Activated CD8-positive, alpha-beta memory T cell treated with anti-CD3 and anti-CD28 coated beads, Interleukin-2, amount 10 ng/mL, durations not matched to agents 7 days and 5 days (primary cell): ENCODE measurements at places on chromosomes 7 and 10.

DNA sequence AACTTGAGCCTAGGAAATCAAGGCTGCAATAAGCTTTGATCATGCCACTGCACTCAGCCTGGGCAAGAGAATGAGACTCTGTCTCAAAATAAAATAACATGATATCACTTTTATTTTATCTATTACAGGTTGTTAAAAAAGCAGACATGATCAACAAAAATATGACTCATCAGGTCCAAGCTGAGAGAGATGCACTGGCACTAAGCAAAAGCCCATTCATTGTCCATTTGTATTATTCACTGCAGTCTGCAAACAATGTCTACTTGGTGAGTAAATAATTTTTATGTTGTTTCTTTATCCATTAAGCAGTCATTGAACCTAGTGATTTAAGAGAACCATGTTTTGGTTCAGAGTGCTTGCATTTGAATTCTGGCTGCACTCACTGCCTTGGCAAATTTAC, 3.3 kb downstream of the MASTL start:
- DNase-seq: no peak

DNA sequence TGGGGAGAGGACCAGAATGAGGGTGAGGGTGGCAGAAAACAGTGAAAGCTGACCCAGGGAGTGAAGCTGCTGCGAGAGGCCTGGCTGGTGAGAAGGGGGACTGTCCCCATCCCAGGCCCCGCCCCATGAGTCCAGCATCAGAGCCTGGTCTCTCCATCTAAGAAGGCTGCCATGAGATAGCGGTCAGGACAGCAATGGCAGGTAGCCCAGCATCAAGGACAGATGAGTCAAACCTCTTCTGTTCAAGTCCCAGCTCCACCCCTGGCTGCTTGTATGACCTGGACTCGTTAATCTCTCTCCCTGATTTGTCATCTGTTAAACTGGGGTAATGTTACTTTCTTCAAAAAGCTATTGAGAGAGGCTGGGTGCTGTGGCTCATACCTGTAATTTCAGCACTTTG, 22.2 kb downstream of the GPNMB start:
- DNase-seq: no peak

DNA sequence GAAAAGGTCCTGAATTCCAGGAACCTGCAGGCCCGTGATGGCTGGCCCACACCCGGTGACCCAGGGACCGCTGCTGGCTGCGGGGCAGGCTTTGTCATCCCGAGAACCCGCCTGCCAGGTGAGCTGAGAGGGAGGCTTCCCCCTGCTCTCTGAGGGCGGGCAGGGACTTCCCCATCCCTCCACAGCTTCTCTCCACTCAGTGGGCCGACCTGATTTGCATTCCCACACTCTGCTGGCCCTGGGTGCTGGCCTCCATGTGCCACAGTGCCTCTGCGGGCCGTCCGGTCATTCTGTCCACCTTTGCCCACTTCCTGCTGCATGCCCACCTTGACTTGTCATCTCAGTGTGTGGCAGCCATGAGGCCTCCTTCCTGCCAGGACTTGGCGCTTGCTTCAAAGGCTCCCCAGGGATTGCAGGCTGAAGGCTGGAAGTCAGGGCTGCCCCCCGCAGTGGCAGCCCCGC, 35.3 kb downstream of the PALD1 start:
- peak; percentile 53 for DNase-seq

DNA sequence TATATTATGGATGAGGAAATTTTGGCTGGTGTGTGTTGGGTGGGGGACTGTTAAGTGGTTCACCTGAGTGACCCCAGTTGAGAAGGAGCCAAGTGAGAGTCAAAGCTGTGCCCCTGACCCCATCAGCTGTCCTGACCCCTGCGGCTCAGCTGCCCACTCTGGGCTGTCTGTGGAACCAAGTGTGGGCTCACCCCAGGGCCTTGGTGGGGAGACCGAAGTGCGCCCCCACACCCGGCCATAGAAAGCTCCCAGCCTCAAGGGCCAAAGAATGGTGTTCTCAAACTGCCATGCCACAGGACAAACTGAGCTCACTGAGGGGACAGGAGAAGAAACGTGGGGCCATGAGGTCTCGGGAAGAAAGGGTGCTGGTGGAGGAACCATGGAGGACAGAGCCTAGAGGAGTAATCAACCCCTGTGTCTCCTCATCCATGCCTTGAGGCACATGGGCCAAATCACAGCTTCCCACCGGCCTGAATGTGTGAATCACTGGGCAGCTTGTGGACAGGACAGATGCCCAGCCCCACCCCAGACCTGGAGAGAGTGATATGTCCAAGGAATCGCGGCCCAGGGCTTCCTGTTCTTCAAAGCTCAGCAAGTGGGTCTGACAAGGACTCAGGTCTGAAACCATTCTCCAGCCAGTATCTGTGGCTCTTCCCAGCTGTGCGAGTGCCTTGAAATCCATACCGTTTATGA, 86.2 kb upstream of the CACUL1 start:
- no peak for DNase-seq

DNA sequence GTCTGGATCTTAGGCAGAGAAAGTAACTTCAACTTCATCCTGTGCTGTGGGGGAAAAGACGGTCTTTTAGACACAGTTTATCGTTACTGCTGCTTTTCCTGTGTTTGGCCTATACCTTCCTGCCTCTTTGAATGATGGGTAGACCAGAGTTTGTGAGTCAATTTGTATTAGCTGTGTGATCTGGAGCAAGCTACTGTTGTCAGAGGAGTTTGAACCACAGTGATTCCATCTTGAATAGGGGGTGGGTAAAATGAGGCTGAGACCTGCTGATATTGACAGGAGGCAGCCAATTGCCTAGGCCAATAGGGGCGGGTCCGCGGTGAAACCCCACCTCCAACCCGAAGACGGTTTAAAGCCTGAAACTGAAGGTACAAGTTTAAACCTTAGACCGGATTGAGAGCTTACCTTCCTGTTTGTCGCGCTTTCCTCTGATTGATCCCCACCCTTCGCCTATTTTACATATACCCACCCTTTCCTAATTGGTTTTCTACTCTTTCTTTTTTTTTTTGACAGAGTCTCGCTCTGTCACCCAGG, 35.8 kb upstream of the EIF4H start:
- DNase-seq: no peak

DNA sequence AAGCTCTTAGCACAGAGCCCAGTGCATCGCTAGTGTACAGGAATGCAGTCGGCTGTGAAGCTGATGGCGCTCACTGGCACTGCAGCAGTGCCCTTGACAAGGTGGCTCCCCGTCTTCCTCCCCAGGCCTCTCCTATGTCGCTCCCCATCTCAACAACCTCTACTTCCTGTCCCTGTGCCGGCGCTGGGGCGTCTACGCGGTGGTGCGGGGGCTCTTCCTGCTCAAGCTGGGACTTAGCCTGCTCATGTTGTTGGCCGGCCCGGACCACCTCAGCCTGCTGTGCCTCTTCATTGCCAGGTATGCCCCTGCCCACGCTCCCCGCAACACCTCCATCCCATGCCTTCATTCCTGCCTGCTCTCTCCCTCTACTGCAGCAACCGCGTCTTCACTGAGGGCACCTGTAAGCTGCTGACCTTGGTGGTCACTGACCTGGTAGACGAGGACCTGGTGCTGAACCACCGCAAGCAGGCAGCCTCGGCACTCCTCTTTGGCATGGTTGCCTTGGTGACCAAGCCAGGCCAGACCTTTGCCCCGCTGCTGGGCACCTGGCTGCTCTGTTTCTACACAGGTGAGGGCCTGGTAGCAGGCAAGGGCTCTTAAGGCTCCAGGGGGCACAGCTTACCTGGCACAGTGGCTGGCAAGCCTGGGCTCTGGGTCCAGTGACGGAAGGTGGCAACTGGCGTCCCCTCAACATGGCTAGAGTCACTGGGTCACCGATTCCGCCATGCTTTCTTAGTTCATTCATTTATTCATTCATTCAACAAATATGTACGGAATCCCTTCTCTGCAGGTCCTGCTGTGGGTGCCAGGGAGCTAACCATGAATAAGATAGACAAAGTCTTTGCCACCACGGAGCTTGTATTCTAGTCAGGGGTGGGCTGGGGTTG, 22.3 kb upstream of the C10orf95 start:
- no peak for DNase-seq

DNA sequence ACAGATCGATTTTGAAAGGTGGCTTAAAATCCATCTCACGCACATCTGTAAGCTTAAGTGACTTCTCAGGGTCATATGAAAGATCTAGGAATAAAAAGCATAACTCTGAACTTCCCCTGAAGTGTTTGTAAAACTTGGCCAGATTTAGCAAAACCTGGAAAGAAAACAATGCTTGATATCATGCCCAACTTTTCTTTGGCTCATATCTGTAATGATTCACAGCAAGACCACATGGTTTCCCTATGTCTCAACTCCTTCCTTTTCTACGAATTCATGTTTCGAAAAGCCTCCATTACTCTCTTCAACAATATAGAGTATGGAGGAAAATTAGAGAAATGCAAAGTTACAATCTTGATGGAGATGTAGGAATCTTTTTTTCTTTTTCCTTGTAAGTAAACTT, 20.1 kb upstream of the CABCOCO1 start:
- DNase-seq: no peak

DNA sequence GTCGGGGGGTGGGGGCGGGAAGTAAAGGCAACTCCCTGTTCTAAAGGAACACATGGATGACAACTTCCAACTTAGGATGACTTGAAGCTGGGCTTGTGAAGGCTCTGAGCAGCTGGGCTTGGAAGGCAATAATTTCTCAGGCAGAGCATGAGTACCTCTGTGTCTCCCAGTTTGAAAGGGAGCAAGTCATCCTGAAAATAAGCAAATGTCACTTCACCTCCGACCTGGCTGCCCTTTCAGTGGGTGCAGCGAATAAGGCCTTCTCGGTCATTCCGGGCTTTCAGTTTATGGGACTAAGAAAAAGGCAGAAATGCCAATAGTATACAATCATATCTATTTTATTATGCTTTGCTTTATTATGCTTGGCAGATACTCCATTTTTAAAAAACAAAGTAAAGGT, 15.3 kb upstream of the ADAMTS14 start:
- no peak for DNase-seq

DNA sequence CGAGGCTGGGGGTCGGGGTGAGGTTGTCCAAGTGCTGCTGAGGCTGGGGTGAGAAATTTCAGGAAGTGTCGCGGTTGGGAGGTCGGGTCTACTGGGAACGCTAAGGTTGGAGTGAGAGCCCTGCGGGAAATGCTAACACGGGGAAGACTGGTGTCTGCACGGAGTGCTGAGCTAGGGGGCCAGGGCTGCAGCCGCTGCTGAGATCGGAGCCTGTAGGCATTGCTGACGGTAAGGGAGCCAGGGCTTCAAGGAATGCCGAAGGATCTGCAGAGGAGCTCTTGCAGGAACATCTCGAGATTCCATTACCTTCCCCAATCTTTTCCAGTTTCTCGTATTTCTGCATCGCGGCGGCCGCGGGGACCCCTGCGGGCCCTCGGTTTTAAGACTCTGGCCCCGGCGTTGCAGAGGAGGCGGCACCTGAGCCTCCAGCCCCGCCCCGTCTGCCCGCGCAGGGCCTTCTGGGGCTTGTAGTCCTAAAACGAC, at the start of gene CDK5:
TSS of gene CDK5 (minus strand) at position 392 of the 483 bp plus-strand sequence. CDS start at position 343, 49 bp downstream.
- DNase-seq: peak; percentile 57

DNA sequence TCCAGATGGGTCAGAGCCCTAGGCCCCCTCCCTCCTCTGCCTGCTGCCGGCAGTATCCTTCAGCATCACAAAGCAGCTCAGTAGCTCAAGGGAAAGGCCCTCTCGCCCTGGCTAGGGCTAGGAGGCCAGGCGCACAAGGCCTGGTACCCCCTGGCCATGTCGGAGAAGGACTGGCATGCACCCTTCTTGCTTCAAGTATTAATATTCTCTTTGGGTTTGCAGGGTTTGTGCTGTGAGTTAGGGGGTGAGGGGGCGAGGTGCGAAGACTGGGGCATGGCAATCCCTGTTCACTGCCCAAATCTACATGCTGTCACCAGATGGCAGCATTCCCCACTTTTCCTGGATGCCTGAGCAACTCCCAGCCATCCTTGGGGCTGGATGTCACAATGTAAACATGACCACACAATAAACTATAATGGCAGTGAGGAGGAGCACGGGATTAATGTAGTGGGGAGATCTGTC, 105.2 kb downstream of the NEURL1 start:
- no peak for DNase-seq
